Activated CD4-positive, CD25-positive, alpha-beta regulatory T cell (primary cell): ENCODE measurements at places on chromosomes 4 and X.

- DNase-seq, result peak; percentile 30
Measured at GRCh38 chr4:25862411-25863346, at the start of gene SEL1L3. Gene SEL1L3, minus strand, starts transcription at chr4:25862988. Its CDS starts 152 bp downstream, at chr4:25862836.

DNA sequence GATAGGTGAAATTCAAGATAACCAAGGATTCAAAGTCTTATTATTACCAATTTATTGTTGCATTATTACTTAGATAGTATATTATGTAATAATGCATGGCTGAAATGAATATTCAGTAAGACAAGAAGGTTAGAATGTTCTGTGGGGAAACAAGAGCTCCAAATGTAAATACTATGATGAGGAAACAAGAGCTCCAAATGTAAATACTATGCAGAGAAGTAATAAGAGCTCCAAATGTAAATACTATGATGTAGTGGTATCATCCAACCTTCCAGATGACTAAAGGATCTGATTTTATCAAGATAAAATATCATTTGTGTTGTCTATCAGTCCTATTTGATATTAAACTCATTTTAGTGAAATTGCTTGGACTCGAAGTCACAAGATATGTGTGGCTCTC lies 82.2 kb upstream of the PCDH18 start:
- DNase-seq, result no peak

DNA sequence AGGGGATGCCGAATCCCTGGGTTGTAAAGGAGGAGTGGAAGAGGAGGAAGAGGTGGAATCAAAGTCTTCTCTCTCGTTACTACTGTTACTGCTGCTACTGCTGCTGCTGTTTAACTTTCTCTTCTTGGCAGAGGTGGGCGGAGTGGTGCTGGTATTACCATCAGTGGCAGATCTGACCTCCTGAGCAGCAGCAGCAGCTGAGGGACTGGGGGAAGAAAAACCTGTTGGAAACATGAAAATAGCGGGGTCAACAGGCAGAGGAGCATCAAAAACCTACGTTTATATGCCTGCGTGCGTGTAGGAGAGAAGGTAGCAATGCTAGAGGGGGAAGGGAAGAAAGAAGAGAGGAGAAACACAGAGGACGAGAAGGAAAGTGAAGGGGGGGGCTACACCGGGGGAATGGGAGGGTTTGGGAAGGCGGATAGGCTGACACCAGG lies 339 bp downstream of the CUL4B start:
- peak; percentile 8 for DNase-seq

DNA sequence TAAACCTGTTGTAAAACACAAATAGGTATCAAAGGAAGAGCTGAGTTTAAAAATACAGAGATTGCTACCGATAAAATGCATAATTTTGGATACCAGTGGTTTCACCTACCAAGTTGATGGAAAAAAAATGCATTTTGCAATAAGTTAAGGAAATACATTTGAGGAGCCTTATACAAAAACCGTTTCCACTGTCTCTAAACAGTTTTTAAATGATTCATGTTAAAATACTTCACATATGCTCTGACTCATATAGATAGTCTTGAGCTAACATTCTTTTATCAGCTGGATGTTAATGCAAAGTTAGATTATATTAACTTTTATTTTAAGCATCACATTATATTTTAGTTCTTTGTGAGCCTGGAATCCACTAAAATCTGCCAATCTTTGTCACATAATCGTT lies 50.6 kb upstream of the ANKRD17 start:
- DNase-seq, result no peak

DNA sequence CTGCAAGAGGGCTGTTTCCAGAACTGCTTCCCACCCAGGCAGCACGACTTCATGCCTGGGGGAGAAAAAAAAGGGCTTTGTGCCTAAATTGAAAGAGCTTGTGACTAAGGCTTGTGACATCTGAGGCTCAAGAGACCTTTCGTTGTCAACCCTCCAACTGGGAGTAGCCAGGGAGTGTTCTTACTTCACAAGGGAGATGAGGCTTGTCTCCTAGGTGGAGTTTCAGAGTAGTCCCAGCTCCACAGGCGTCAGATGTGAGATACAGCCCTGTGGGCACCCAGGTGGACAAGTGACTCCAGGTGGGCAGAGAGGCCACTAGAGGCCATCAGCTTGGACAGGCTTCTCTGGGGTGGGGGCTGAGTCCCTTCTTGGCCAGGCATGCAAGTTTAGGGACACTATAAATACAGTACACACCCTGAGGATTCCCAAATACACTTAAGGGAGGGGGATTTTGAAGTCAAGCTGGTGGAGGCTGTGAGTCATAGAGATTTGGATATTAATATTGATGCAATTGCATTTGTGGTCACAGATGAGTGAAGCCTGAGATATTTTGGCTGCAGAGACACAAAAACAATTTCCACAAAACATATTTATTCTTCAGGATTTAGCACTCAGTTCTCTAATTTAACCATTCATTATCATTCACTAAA lies 40.1 kb upstream of the SETD7 start:
- no peak for DNase-seq

DNA sequence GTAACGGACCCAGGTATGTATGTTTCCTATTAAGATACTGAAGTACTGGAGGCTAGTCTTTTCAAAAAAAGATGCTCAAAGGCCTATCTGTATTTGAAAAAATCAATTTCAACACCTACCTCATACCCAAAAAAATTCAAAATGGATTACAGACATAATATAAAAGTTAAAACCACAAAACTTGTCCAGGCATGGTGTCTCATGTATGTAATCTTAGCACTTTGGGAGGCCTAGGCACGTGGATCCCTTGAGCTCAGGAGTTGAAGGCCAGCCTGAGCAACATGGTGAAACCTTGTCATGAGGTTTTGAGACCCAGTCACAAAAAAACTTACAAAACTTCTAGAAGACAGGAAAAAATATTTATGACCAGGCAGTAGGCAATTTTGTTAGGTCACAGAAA lies 16.7 kb downstream of the RBMX start:
- DNase-seq, result no peak

DNA sequence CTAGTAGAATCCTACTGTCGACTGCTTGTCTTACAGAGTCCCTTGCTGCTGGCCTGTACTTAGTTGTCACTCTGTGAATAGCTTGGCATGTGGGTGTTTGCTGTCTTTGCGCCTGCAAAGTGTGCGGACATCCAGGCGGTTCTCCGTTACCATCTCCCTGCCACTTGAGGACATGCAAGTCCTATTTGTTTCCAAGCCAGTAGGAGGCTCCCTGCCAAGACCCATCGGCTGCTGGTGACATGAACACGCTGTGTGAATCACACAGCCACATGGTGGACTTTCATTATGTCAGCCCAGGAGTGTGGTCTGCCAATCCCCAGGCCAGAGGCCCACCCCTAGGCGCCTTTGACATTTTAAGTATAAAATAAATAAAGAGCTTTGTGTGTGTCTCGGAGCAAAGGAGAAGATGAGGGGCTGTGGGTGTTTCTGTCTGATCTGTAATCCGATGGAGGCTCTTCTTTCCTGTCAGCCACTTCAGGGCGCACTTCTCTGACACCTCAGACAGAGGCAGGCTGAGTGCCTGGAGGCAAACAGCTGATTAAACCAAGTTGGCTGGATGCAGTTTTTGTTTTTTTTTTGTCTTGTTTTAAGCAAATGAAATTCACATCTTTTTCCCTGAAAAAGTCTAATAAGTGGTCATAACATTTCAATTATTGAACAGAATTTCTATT lies 51.5 kb downstream of the ALPK1 start:
- no peak for DNase-seq

DNA sequence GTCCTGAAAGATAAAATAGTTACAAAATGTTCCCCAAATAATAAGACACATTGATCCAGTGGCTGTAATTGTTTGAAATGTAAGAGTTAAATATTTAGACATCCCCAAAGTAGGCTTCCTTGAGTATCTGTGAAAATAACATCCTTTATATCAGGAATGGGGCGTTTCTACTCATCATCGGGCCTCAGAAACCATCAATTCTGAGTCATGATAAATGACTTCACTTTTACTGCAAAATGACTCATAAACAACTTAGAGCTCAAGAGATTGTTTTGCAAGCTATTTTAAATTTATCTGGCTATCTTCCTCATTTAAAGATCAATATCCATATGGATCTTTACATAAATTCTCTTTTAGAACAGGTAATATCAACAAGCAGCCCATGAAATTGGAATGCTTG lies 369.4 kb upstream of the CNKSR2 start:
- DNase-seq, result no peak

GRCh38 chr4:55125087-55125721 lies at the start of gene KDR:
Gene KDR, minus strand, starts transcription at chr4:55125595. Its CDS starts 302 bp downstream, at chr4:55125293.
- no peak for DNase-seq
